T-cell (primary cell): ENCODE measurements at places on chromosomes 7 and 10.

GRCh38 chr7:95441042-95441823, 6.4 kb upstream of the PON2 start:
- no peak for DNase-seq

- DNase-seq, result peak; percentile 25
These were observed at the start of gene SHTN1 for GRCh38 chr10:117005026-117005526. Gene SHTN1, minus strand, starts transcription at chr10:117005187. Its CDS starts 108 bp downstream, at chr10:117005079.

- DNase-seq, result no peak
These were observed 361.8 kb downstream of the IPMK start for GRCh38 chr10:57905861-57906260.

- no peak for DNase-seq
These were observed 28.1 kb upstream of the ARMC3 start for GRCh38 chr10:22899775-22900174.
